ENCODE measurements at places on chromosomes 2 and 18.

- DNase-seq: no peak
Observed at GRCh38 chr2:233706720-233707119, 6.0 kb upstream of the UGT1A5 start.

DNA sequence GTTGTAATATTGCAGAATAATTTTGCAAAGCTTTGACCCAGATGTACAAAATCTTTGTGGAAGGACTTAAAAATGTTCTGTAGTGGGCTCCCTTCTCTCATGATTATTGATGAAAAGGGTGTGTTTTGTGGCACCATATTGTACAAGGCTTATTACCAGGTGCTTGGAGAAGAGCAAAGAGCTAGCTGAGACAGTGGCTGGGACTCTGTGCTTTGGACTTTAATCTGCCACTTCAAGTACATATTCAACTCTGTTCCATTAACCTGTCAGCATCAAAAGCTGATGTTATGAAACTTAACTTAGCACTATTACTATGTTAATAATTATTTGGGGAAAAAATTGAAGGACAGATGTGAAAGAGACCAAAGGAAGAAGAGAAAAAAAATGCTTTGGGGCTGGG lies 31.0 kb downstream of the CCDC195 start:
- no peak for DNase-seq

GRCh38 chr2:181393472-181393871 lies 63.7 kb upstream of the ITGA4 start:
- no peak for DNase-seq

- DNase-seq: no peak
Observed at GRCh38 chr2:1052771-1053191, 102.1 kb downstream of the SNTG2 start.

DNA sequence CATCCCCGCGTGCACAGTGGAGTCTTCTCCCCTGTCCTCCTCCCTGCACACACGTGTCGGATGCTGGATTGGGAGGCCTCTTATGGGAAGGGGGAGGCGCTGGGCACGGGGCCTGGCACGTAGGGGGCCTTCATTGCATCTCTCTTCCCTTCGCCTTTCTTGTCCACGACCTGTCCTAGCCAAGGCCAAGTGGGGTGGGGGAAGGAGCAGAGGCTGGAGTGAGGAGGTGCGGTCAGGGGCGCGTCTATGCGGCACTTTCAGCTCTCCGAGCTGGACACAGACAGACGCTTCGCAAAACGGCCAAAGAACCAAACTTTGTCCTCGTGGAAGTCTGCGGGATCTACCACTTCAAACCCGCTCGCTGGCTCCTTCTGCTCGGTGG lies 13.4 kb downstream of the ALPG start:
- DNase-seq: no peak

DNA sequence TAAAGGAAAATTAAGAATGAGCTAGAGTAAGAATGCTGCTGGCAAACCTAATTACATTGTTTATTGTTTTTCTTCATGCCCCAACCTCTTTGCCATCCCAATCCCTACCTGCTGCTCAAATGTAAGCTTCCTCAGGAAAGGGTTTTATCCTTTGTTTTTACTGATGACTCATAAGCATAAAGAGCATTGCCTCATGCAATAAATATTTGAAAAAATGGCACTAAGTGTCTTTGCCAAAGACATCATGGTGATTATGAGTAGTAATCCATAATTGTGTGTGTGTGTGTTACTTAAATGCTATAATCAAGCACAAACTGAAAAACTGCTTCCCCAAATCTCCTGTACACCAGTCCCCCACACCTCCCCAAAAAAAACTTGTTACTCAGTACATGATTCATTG lies 53.4 kb downstream of the DNER start:
- DNase-seq: no peak

- no peak for DNase-seq
Observed at GRCh38 chr18:9649164-9649540, 34.8 kb upstream of the PPP4R1 start.

GRCh38 chr2:141195087-141195486 lies 935.7 kb downstream of the LRP1B start:
- DNase-seq: no peak

DNA sequence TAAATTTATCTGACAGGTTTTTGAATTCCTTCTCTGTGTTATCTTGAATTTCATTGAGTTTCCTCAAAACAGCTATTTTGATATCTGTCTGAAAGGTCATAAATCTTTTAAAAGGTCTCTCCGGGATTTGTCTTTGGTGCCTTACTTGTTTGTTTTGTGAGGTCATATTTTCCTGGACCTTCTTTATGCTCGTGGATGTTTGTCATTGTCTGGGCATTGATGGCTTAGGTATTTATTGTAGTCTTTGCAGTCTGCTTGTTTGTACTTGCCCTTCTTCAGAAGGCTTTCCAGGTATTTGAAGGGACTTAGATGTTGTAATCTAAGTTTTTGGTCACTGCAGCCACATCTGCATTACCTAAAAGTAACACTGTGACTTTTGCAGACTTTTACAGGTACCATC lies 355.2 kb downstream of the PARD3B start:
- DNase-seq: no peak

- DNase-seq: no peak
Observed at GRCh38 chr2:130288467-130289403, 54.0 kb upstream of the IMP4 start.

DNA sequence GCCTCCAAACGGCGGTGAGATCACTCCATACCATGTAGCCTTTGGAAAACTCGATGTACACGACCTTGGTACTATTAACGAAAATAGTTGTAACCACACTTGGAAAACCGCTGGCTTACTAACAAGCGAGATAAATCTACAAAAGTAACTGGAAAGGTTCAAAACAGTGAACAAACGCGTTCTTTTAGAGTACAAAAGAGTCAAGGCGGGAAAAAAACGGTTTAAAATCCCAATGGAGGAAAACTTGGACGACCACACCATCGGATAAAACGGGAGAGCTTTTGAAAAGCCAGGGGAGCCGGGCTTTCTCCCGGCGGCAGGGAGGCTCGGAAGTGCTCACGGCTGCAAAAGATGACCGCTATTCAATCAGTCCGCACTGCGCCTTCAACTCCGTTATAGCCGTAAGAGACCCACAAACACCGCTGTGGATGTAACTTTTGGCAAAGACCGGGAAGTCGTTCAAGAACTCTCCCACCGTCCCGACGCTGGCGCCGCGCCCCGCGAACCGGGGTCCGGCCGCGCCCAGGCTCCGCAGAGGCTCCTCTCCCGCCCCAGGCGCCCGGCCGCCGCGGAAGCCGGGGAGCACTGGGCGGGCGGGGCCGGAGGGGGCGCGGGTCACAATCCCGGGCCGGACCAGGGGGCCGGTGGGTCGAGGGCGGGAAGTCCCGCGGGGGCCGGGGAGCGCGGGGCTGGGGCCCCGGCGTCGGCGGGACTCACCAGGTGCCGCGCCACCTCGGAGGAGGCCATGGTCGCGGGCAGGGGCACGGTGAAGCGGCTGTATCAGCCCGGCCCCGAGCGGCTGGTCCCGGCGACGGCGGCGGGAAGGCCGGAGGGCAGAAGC lies 465 bp downstream of the SEPTIN10 start:
- DNase-seq: no peak
